Endothelial cell of umbilical vein (primary cell): ENCODE measurements at places on chromosomes 7 and 10. TPM values are rescaled to one million over a fixed set of nuclear protein-coding genes. Genes with fewer than 3 reads are reported as not detected.

- H3K4me3 ChIP-seq = no peak overlapping the region
- H3K27ac ChIP-seq = no peak overlapping the region
- no peak for DNase-seq
- no peaks in the 10 kb centered on the region for H3K4me1 ChIP-seq
- H3K27me3 ChIP-seq = no peaks in the 10 kb centered on the region
- H3K36me3 ChIP-seq = no peaks in the 10 kb centered on the region
These were observed 31.5 kb downstream of the TCF7L2 start for GRCh38 chr10:112981553-112981952.

Gene LIPF
- not detected in 2 replicates for polyA plus RNA-seq

DNA sequence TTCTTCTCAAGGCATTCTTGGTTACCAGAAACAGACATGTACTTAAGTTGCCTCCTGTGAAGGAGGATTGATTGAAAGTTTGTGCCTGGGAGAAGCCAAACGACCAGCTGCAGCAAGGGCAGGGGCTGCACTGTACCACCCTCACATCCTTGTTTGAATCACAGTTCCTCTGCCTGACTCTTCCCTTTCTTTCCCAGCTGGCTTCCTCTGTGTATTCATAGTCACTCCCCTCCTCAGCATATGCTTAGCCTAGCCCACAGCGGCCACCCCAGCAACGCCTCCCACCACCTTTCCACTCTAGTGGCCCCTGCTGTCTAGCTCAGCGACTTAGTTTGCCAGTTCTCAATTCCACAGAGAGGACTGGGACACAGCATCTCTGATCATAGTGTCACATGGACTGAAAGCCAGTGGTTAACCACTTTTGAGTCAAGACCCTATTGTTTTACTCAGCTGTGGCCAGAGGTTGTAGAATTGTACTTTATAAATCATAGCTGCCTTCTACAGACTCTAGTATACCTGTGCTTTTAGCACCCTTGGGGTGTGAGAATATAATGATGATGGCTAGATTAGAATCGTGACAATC is 643.0 kb downstream of the SUGCT start:
- H3K36me3 ChIP-seq = no peaks in the 10 kb centered on the region
- H3K4me3 ChIP-seq = no peak overlapping the region
- H3K27ac ChIP-seq = no peak overlapping the region

Gene FAM25A
- polyA plus RNA-seq = not detected in 2 replicates

DNA sequence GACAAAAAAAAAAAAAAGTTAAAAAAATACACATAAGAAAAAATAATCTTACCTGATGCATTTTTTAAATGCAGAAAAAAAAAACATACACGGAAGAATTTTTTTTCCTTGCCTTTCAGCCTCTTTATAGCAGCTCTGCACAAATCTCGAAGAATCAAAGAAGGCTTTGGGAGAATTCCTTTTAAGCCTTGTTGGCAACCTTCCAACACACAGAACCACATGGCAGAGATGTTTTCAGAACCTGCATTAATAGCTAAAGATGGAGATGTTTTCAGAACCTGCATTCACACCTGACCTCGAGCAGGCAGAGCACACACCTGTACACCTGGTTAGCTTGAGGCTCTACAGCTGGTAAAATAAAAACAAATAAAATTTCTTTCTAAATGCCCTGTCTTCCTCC is 65.6 kb downstream of the DOCK4 start:
- H3K36me3 ChIP-seq = no peaks in the 10 kb centered on the region
- no peak for DNase-seq
- no peaks in the 10 kb centered on the region for H3K27me3 ChIP-seq
- H3K4me1 ChIP-seq = peaks cover 24% of the 10 kb centered on the region
- no peak overlapping the region for H3K27ac ChIP-seq
- H3K4me3 ChIP-seq = no peak overlapping the region

GRCh38 chr10:62327885-62328284 is 46.3 kb upstream of the ZNF365 start:
- H3K36me3 ChIP-seq = no peaks in the 10 kb centered on the region
- no peaks in the 10 kb centered on the region for H3K27me3 ChIP-seq
- DNase-seq = no peak
- H3K27ac ChIP-seq = no peak overlapping the region
- no peaks in the 10 kb centered on the region for H3K4me1 ChIP-seq
- no peak overlapping the region for H3K4me3 ChIP-seq

DNA sequence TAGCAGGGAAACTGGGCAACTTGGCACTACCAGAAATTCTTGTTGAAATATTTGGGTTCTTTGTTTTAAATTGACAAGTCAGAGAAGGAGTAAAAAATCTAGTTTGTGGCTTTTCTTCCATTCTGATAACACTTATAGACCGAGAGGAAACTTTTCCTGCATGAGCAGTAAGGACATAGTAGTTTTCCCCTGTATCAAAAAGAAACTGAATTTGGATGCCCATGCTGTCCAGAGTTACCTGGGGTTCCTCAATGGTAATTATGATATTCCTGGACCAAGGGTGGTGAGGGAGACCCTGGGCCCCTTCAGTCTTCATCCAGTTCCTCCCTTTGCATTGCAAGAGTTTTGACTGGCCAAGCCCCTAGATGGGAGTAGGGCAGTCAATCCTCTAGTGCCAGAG is 19.9 kb upstream of the STEAP2 start:
- DNase-seq = no peak
- H3K27ac ChIP-seq = no peak overlapping the region
- no peaks in the 10 kb centered on the region for H3K36me3 ChIP-seq
- no peak overlapping the region for H3K4me3 ChIP-seq

DNA sequence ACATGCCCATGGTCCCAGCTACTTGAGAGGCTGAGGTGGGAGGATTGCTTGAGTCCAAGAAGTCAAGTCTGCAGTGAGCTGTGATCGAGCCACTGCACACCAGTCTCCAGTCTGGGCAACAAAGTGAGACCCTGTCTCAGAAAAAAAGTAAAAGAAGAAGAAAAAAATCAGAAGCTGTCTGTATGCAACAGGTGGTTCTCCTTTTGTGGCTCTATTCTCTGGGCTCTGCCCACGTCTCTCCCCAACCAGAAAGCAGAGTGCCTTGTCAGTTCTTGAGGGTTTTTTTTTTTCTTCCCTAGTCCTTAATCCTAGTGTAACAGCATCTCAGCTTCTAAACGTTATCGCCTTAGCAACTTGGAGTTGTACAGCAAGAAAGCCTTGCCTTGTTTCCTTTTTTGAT is 89.5 kb downstream of the PRKCQ start:
- H3K36me3 ChIP-seq = no peaks in the 10 kb centered on the region
- no peak for DNase-seq
- no peak overlapping the region for H3K27ac ChIP-seq
- no peaks in the 10 kb centered on the region for H3K27me3 ChIP-seq
- H3K4me3 ChIP-seq = no peak overlapping the region

Gene LZTS2
- 79.5 and 93.2 TPM in 2 replicates for polyA plus RNA-seq

- H3K27me3 ChIP-seq = peaks cover 2% of the 10 kb centered on the region
- DNase-seq = no peak
- H3K36me3 ChIP-seq = no peaks in the 10 kb centered on the region
These were observed 30.0 kb upstream of the TRIL start for GRCh38 chr7:28988091-28988490.

DNA sequence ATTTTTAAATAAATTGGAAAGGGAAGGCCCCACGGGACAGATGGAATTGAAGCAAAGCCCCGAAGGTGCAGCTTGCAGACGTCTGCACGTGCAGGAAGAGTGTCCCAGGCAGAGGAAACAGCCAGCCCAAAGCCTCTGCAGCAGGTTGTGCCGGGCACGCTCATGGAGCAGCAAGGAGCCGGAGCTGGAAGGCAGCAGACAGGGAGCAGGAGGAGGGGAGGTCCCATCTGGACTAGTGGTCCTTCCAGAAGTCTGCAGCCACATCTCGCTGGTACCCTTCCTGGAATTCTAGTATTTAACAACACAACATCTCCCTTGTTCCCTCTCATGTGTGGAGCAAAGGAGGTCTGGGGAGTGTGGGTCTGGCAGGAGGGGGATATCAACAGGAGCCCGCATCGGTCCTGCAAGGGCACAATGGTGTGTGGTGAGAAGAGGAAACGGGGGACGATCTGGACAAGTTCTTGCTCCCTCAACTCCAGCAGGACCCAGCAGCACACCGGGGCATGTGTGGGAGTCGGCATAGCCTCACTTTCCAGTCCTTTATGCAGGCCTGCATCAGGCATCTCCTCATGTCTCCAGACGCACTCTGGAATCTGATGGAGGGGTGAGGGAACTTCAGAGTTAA is 169.3 kb downstream of the GRID1 start:
- H3K36me3 ChIP-seq = no peaks in the 10 kb centered on the region
- H3K4me1 ChIP-seq = no peaks in the 10 kb centered on the region
- DNase-seq = no peak
- H3K27me3 ChIP-seq = no peaks in the 10 kb centered on the region

Gene PLA2G12B
- not detected in 2 replicates for polyA plus RNA-seq

Gene GJD4
- not detected in 2 replicates for polyA plus RNA-seq

DNA sequence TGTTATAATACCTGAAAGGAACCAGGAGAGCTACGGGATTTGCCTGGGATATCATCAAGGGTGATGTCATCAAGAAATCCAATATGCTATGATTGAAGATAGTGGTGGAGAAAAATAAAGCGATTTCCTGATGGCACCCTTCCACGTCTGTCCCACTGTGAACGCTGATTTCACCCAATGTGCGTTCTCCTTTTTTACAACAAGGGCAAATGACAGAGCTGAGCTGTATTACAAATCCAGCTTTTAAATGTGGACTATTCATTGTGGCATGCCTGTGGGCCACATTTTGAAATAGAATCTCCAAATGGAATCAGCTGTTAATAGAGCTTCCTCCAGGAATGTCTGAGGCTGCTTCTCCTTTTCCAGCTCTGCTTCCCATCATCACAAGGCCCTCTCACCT is 23.3 kb downstream of the SLC13A4 start:
- no peaks in the 10 kb centered on the region for H3K27me3 ChIP-seq
- H3K4me3 ChIP-seq = no peak overlapping the region
- no peaks in the 10 kb centered on the region for H3K36me3 ChIP-seq
- no peak overlapping the region for H3K27ac ChIP-seq
- H3K4me1 ChIP-seq = peaks cover 6% of the 10 kb centered on the region

DNA sequence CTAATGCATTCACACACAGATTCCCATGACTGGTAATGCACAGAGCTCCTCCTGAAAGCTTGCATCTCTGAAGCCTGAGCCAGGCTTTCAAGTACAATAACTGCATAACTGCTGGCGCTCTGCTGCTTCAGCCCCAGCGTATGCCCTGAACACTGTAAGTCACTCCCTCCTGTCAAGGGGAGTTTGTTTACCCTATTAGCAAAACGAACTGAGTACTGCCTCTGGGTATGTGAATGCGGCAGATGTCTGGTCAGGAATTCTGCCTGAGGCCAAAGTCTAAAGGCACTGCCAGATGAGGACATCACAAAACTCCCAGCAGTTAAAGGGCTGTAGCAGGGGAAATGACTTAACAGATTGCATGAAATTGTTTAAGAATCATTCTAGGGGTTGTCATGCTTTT is 97.7 kb downstream of the NRCAM start:
- no peak overlapping the region for H3K27ac ChIP-seq
- DNase-seq = no peak
- no peak overlapping the region for H3K4me3 ChIP-seq
- H3K36me3 ChIP-seq = no peaks in the 10 kb centered on the region

Gene ZNF239
- 0.30 and 0.40 TPM in 2 replicates for polyA plus RNA-seq

Gene PPRC1
- polyA plus RNA-seq = 26.1 and 27.0 TPM in 2 replicates

DNA sequence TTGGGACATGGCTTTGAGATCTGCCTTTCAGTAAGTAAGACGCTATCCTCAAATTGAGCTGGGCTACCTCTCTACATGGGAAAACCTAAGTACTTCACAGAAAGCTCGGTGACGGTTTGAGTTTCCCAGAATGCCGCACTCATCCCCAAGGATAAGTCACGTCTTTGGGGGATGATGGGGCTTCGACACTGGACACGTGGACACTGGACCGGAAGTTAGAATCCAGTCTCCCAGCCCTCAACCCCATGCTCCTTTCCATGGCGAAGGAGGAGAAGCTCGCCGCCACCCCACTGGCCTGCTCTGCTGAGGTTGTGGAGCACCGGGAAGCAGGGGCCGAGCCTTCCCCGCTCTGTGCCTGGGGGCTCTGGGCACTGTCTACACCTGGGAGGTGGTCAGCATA is 27.5 kb downstream of the PTPRE start:
- no peaks in the 10 kb centered on the region for H3K27me3 ChIP-seq
- no peak for DNase-seq
- H3K4me1 ChIP-seq = peaks cover 2% of the 10 kb centered on the region
- H3K4me3 ChIP-seq = no peak overlapping the region

DNA sequence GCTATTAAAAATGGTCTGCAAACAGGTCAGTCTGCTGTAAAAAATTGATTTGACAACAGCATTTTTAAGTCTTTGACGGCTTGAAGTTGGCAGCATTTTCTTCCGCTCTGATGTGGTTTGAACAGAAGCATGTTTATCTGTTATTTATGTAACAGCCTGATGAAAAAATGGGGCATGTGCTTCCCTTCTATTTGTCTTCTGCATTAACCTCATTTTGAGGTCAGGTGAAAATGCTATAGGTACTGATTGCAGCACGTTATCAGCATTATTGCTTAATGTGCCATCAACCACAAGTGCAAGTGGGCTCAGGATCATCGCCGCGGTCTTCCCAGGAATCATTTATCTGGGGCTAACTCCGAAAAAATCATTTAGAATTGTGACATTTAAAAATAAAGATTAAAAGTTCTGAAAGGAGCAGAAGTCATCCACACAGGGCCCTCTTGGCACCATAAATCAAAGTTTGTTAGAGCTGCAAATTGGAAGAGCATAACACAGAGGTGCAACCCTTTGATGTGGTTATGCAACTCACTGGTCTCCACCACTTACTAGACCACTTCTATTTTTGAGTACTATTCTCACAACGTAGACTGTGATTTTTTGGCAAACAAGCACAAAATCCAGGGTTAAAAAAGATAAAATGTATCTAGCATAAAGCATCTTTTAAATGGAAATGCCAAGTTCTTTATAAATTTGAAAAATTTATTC is 307.7 kb downstream of the MDFIC start:
- H3K27ac ChIP-seq = no peak overlapping the region
- peaks cover 15% of the 10 kb centered on the region for H3K4me1 ChIP-seq
- no peaks in the 10 kb centered on the region for H3K27me3 ChIP-seq
- H3K36me3 ChIP-seq = no peaks in the 10 kb centered on the region

GRCh38 chr10:22737587-22737986 is 23.2 kb upstream of the PIP4K2A start:
- no peaks in the 10 kb centered on the region for H3K27me3 ChIP-seq
- H3K36me3 ChIP-seq = no peaks in the 10 kb centered on the region
- no peak overlapping the region for H3K27ac ChIP-seq
- H3K4me3 ChIP-seq = no peak overlapping the region
- peak; percentile 8 for DNase-seq

- no peaks in the 10 kb centered on the region for H3K4me1 ChIP-seq
- no peaks in the 10 kb centered on the region for H3K36me3 ChIP-seq
- no peak for DNase-seq
- H3K27me3 ChIP-seq = peaks cover 86% of the 10 kb centered on the region
These were observed 6.1 kb upstream of the VGF start for GRCh38 chr7:101171442-101171837.

Gene MMD2
- not detected in 2 replicates for polyA plus RNA-seq

GRCh38 chr7:68547799-68548198 is 1050.5 kb upstream of the AUTS2 start:
- H3K36me3 ChIP-seq = no peaks in the 10 kb centered on the region
- no peak overlapping the region for H3K27ac ChIP-seq
- H3K27me3 ChIP-seq = no peaks in the 10 kb centered on the region
- no peak for DNase-seq
- H3K4me1 ChIP-seq = no peaks in the 10 kb centered on the region

Gene BUB3
- polyA plus RNA-seq = 128 and 156 TPM in 2 replicates
